ENCODE measurements at places on chromosomes 6 and 20.

DNA sequence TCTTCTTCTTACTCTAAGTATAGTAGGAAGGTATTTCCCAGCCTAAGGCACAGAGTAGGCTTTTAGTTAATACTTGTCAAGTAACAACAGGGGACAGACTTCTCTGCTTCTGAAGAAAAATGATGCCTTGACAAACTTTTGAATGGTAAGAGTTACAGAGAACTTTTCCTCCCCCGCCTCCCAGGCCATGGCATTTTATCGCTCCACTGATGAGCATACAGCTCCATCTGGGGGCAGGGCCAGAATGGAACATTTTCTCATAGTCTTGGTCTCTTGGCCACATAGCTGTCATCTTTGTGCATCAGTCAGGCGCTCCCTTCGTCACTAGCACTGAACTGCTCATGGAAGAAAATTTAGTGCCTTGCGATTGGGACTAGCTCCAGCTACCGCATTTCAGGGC is 1066.8 kb upstream of the CITED2 start:
- DNase-seq: peak; percentile 4

DNA sequence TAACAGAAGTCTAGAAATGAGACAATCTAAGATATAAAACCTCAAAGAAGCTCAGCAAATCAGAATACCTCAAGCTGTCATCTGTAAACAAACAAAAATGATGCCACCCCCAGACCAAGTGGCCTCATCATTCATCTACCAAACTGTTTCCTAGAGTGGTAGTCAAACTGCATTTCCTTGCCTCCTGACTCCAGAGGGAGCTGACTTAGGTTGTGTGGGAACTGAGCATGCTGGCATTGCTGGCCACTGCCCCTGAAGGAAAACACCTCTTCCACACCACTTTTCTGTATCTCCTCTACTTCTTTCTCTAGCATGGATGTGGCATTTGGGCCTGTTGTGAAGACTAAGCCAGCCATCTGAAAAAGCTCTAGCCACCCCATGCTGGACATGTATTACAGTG is 56.3 kb downstream of the ZHX3 start:
- DNase-seq: no peak

DNA sequence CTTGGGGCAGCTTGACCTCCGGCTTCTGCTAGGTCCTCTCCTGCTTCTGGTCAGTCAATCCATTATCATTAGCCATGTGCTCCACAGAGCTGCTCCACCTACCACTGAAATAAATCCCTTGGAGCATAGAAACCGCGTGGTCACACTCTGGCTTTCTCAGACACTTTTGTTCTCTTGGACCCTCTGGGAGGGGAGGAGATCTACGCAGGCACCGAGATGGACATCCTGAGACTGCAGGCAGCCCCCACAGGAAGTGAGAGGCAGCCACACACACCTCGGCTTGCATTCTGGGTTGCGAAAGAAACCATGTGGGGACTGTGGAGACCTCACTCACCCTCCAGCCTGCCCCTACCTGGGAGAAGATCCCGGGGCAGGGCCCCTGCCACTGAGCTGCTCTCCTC is 79.5 kb downstream of the FYN start:
- DNase-seq: peak; percentile 61

GRCh38 chr6:138564170-138564721 is 65.0 kb upstream of the NHSL1 start:
- DNase-seq: no peak

GRCh38 chr6:98308564-98308963 is 525.8 kb upstream of the POU3F2 start:
- no peak for DNase-seq

- DNase-seq: no peak
Observed at GRCh38 chr20:63070771-63071540, 64.2 kb upstream of the BHLHE23 start.

- DNase-seq: no peak
Observed at GRCh38 chr20:37276494-37277252, 12.8 kb upstream of the MANBAL start.

Measured in CD4-positive, alpha-beta T cell treated with Interleukin-6 for 4 hours (primary cell).